NCI-H446 treated with DMSO at 0.1 percent for 48 hours (cell line): ENCODE measurements at places on chromosomes 12 and 14.
A peak's percentile ranks its signal among the peaks of the same experiment; 100 is the strongest.

DNA sequence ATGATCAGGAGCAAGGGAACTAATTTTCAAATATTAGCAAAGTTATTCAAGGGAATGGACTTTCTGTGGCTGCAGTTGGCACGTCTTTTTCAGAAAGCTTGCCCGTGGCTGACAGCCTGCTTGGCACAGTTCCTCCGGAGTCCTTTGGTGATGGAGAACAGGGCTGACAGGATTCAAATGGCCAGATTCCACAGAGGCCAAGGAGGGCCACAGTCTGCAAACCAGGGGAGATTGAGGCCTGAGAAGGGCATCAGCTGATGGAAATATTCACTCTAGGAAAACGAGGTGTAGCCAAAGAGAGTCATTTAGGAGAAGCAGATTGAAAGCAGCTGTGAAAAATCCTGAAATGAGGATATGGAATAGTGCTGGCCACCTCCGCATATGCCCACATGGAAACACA is 178.3 kb downstream of the EMP1 start:
- no peak for DNase-seq

DNA sequence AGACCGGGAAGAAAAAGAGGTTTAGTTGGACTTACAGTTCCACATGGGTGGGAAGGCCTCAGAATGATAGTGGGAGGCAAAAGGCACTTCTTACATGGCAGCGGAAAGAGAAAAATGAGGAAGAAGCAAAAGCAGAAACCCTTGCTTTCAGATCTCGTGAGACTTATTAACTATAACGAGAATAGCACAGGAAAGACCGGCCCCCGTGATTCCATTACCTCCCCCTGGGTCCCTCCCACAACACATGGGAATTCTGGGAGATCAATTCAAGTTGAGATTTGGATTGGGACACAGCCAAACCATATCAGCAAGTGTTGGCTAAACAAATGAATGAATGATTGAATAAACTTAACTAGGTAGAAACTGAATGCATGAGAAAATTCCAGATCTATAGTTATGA is 85.3 kb upstream of the PARP11 start:
- DNase-seq, result no peak

- DNase-seq, result no peak
Observed at GRCh38 chr12:47449797-47450196, 256.0 kb downstream of the RPAP3 start.

- no peak for DNase-seq
Observed at GRCh38 chr14:87139299-87139698, 853.7 kb downstream of the GALC start.

GRCh38 chr14:100348253-100348729 is 25.2 kb downstream of the SLC25A47 start:
- no peak for DNase-seq

GRCh38 chr12:66119229-66119869 is 11.2 kb downstream of the LLPH start:
- DNase-seq, result no peak

DNA sequence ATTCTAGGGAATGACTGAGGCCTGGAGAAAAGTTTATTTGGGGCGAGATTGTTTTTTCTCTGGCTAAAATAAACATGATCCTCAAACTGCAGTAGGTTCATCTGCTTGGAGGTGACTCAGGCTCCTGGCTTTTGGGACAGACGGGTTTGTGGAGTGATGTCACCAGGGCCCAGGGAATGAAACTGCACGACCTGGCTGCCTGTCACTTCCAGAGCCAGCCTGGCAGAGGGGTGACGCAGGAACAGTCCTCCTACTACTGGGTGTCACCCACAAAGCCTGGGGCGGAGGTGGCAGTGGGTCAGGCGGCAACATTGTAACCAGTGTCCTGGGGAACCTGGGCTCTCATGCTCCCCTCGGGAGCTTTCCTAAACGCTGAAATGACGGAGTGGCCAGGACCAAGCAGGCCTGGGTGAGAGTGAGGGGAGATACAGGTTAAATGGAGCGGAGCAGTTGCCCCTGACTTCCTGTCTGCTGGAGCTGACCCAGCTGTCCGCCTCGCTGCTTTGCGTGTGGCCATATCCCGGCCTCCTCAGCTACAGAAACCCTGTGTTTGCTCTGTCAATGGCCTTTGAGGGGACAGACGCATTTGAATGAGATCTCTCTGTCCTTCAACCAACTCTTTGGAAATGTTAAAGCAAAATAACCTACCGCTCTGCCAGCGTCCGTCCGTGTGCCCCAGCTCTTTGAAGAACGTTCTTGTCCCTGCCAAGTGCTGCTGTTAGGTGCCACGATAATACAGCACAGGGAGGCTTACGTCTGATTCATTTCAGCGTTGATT is 6.5 kb downstream of the HIP1R start:
- DNase-seq, result no peak

DNA sequence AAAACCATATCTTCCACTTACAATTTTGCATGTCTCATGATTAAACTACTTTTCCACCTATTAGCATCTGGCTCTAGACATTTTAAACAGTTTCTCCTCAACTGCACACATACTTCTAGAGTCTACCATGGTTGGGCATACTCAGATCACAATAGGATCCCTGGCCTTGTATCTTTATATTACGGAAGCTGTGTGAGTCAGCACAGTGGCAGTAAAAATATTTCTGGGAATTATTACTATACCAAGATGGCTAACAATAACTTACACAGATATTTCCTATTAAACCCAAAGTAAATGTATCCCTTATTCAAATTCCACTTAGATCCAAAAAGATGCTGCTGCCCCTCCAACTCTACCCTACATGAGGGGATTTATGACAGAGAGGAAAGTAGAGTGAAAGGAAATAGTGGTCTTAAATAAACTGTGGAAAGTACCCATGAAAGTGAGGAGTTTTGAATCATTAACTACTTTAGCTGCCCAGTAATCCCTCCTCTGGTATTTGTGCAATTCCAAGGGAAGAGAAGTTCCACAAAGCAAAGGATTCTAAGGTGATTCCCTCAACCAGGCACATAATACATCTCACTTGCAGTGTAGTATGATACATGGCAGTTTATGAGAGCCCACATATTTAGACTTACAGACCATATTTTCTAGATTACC is 14.0 kb upstream of the CPSF6 start:
- no peak for DNase-seq

- no peak for DNase-seq
Observed at GRCh38 chr14:55382483-55382882, 29.1 kb downstream of the ATG14 start.

DNA sequence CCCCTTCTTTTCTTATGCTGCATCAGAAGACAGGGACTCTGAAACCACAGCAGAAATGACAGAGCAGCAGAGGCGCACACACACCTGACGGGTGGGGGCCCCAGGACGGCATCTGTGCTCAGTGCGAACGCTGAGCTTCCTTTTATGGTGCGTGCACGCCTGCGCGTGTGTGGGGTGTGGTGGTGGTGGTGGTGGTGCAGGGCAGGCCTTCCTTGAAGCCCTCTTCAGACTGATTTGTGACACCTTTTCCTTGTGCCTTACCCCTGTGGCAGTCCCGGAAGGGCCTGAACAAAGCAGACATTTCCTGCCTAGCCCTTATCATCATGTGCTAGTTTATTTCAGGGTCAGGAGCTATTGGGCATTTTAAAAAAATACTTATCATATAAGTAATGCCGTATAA is 75.7 kb downstream of the TSPAN9 start:
- DNase-seq, result no peak

DNA sequence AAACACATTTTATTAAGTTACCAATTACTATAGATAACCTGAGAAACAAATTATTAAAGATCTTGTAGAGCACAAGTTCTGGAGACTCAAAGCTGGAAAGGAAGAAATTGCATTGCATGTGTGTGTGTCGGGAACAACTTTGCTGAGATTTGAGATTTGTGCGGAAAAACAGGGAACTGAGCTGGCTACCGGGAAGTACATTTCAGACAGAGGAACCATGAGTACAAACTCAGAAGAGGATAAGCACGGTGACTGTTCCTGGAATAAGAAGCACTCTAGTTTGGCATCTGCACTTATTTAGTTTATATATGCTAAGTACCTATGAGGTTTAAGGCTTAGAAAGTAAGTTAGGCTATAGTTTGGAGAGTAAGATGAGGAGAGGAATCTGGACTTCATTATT is 97.8 kb downstream of the DACT1 start:
- no peak for DNase-seq

- no peak for DNase-seq
Observed at GRCh38 chr12:72272091-72272661, at the start of gene TRHDE. TSS of gene TRHDE (plus strand) at chr12:72272370. CDS start at chr12:72272644, 274 bp downstream.

GRCh38 chr14:30991408-30991807 is 34.0 kb upstream of the AP4S1 start:
- no peak for DNase-seq

GRCh38 chr12:29763301-29763683 is 20.4 kb downstream of the TMTC1 start:
- DNase-seq, result peak; percentile 31

DNA sequence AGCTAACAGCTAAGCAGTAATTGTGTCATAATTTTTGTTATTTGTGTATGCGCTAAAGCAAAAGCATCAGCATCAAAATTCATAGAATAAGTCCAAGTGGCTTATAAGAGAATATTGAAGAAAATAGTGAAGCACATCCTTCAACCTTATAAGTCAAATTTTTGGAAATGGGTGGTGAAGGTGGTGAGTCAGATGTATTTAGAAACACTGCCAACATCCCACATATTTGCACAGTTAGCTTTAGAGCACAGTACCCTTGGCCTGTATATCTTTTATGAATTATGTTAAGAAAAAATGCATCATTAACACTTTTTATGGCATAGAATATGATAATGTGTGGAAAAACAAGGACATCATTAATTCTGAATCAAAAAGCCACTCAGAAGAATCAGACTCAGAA is 8.0 kb downstream of the SYT10 start:
- DNase-seq, result no peak

DNA sequence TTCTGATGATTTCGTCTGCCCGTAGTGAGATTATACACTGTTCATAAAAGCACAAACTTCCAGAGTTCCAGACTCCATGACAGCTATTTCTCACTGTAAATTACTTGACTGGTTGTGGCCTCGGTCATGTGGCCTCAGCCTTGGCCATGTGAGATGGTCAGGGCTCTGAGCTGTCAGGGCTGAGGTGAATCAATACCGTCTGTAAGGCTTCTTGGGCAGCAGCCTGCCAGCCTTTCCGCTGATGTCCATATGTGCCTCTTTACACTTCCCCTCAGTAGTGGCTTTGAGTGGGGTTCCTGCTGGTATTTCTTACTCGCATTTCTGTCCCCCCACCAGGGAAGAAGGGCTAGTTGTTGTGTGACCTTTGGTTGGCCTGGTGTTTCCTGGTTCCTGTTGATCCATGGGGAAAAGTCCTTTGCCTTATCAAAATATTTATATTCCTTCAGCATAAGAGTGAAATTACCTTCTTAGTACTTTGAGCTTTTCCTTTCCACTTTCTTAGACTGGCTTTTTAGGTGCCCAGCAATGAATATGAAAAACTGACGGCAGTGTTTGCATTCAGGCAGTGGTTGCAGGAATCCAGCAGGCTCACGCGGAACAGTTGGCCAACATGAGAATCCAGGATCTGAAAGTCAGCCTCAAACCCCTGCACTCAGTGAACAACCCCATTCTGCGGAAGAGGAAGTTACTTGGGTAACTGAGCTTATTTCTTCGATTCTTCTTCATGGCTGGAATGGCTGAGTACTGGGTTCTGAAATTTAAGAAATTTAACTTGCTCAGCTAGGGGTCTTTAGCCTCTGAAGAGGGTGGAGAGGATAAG is 46.1 kb downstream of the MAPKAPK5 start:
- DNase-seq, result no peak

- DNase-seq, result no peak
Observed at GRCh38 chr14:93200553-93200952, 6.3 kb downstream of the GON7 start.

GRCh38 chr14:50726372-50727107 is 58.4 kb upstream of the SAV1 start:
- DNase-seq, result no peak

- no peak for DNase-seq
Observed at GRCh38 chr12:55428331-55429243, 2.5 kb downstream of the OR6C76 start.

GRCh38 chr14:94746131-94746530 is 23.8 kb downstream of the GSC start:
- no peak for DNase-seq

- DNase-seq, result peak; percentile 37
Observed at GRCh38 chr12:120230326-120230973, 29.5 kb upstream of the RPLP0 start.

- no peak for DNase-seq
Observed at GRCh38 chr12:28583701-28584261, 393.5 kb downstream of the CCDC91 start.

DNA sequence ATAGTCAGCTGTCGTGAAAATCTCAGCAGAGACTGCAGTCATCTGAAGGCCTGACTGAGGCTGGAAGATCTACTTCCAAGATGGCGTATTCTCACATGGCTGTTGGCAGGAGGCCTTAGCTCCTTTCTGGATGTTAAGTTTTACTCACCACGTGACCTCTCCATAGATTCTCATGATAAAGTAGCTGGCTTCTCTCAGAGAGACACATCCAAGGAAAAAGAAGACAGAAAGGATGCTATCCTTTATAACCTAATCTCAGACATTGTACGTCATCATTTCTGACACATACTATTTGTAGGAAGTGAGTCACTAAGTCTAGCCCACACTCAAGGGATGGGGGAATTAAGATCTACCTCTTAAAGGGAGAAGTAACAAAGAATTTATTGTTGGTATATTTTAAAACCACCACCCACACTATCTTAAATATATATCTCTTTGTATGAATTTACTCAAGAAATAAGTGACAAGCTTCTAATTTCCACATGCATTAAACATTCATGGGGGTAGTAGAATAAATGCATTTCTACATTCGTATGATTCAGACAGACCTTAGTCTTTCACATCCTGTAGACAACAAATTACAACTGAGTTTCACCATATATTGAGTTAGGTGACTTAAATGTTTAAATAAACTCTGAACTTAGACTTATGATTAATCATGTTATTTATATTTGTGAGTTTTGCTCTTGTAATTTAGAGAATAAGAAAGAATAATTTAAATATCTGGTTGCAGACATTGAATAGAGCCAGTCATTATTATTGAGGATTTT is 411.0 kb downstream of the LRIG3 start:
- DNase-seq, result no peak

DNA sequence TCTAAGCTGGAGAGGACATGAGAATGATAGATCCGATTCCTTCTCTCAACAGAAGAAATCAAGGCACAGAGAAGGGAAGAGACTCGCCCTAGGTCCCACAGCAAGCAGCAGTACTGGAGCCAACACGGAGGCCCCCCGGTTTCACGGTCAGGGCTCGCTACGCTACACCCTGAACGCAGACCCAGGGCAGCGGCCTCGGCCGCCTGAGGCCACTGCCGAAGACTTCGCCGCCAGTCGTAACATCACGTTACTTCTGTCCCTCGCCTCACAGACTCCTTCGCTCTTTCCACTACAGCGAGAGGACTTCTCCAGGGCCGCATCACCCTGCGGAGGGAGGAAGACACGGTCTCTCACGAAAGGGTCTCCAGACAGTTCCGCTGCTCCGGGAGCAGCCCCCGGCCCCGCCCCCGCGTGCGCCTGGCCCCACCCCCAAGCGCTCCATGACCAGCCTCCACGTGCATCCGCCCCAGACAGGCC is 411 bp upstream of the DCAF4 start:
- DNase-seq, result no peak
